ENCODE measurements at places on chromosomes 5 and 9. TPM values are rescaled to one million over a fixed set of nuclear protein-coding genes. Genes with fewer than 3 reads are reported as not detected.
A peak's percentile ranks its signal among the peaks of the same experiment; 100 is the strongest.

- no peak for DNase-seq
Observed at GRCh38 chr5:63022403-63022802, 443.8 kb downstream of the LRRC70 start.

DNA sequence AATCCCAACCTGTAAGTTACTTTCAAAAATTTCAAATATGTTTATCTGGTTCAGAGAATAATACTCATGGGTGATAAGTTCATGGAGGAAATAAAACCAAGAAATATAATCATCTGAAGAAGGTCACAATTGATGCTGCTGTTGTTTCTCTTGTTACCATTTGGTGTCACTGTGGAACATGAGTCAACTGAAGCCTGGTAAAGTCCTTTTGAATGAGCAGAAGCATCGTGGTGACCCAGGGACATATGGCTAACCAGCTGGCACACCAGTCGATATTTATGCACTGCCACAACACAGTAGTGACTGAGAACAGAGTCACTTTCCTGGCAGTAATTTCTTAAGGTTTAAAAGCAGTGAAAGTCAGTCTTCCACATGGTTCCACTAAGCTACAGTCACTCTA lies 612.9 kb upstream of the TLE4 start:
- no peak for DNase-seq

DNA sequence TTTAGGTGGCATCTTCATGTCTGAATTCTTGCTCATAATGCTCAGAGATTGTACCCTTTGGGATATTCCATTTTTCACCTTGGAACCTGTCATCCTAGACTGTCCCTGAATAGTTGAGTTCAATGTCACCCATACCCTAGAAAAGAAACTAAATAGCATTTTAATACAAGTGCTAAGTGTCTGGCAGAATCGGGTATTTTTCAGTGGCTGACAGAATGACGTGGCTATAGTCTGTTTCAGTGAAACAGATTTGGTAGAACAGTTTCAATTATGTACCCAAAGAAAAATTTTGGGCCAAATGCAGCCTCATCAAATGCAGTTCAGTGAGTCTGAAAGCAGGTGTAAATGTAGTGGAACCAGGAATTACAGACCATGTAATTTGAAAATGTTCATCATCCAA lies 1041.2 kb downstream of the DTWD2 start:
- no peak for DNase-seq

- peak; percentile 8 for DNase-seq
Observed at GRCh38 chr5:170986598-170986997, 124.8 kb downstream of the RANBP17 start.

DNA sequence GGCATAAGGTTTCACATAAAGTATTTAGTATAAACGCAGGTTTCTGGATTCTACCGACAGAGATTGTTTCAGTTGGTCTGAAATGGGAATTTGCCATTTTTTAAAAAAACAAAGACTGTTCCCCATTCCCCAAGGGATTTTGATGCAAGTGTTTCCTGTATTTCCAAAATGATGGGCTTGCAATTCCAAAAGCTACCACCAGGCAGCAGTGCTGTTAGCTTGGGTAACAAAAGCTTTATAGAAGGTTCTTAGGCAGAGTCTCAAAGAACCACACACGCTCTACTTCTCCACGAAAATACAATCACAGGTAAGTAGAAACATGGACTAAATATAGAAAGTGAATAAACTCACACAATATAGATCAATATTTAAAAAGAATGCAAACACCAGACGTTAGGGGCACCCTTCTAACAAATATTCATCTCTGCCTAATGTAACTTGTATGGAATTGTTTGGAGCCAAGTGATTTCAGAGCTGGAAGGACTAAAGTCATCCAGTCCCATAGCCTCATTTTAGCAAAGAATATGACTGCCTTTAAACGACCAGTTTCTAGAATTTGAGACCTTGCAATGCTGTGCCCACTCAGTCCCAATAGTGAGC lies 154.3 kb downstream of the SPOCK1 start:
- peak; percentile 31 for DNase-seq

DNA sequence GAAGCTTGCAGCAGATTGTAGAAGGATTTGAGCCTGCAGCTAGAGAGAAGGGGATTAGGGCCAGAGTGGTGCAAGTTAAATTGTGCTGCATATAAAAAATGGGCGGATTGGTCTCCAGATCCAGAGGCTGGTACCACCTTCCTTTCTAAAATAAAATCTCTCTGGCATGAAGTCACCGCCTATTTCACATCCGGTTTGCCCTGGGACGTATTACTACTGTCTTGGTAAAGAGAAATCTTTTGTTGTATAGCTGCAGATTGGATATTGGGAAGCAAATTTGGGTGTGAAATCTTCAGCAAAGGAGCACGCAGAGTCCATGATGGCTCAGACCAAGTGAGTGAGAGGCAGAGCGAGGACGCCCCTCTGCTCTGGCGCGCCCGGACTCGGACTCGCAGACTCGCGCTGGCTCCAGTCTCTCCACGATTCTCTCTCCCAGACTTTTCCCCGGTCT lies at the start of gene GABRA1:
TSS of gene GABRA1 (plus strand) at position 180 of the 451 bp plus-strand sequence. CDS start 2,691 bp downstream, outside the sequence.
- DNase-seq = no peak

CDC25C gene
- polyA plus RNA-seq = 0.54 TPM

FOXD4L3 gene
- polyA plus RNA-seq = 0.03 TPM

RAB3C gene
- polyA plus RNA-seq = 6.5 TPM

ZNF618 gene
- 5.5 TPM for polyA plus RNA-seq

Data from small intestine (tissue), 16 donors.